ENCODE measurements at places on chromosomes 2 and 18.

DNA sequence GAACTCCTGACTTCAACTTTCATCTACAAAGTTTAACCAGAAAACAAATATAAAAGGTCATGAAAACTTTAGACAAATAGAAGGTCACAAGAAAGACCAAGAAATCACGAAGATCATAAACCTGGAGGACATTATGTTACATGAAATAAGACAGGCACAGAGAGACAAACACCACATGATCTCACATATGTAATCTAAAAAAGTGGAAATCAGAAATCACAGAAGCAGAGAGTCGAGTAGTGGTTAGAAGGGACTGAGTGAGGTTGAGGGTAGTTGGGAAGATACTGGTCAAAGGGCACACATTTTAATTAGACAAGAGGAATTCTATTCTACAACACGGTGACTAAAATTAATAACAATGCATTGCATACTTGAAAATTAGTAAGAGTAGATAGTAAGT is 1.4 kb downstream of the GCFC2 start:
- DNase-seq, result no peak

DNA sequence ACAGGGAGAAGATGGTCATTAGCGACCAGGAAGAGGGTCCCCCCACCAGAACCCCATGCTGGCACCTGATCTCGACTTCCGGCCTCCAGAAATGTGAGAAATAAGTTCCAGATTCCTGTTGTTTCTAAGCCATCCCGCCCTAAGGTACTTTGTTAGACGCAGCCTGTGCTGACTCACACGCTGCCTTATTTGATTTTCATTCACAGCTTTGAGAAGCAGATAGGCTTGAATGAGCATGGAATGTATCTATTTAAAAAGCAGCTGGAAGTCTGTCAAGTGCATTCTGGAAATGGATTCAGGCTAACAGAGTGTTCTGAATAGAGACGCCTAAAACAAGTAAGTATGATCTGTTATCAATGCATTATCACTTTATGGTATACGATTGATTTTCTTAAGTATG is 8.3 kb upstream of the IL1R2 start:
- DNase-seq, result no peak

DNA sequence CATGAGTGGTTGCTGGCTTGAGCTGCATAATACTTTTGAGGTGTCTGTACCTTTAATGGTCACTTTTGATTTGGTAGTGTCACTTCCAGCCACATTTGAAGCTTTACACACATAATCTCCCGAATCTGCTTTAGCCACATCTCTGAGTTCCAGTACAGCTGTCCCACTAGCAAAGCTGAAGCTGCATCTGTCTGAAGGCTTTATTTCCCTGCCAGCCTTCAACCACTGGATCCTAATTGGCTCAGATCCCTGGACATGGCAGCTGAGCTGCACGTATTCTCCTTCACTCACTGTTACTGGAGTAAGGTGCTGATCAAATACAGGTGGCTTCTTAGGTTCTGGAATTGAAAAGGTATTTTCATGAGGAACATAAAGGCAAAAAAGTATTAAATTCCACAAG is 99.7 kb downstream of the TTN start:
- DNase-seq, result no peak

DNA sequence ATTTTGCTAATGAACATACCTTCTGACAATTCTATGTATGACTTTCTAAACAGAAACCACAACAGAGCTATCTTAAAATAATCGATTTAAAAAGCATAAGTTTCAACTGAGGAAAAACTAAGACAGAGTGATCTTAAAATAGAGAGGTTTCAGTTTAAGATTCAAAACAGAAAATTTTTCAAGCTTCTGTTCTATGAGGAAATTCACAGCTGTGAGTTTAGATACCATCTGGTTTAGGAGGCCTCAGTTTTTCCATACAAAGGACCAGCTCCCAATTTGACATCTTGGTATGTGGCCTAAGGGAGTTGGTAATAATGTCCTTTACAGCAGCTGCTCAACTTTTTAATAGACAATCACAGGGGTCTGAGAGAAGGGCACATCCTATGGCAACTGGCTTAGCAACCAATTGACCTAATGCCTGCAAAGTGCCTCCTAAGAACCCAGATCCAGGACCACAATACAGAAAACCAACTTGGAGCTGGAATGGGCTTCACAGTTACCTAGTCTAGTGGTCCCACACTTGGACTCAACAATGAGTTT is 39.7 kb downstream of the MDH1 start:
- DNase-seq, result no peak

GRCh38 chr2:203535078-203535783 is at the start of gene RAPH1:
TSS of gene RAPH1 (minus strand) at chr2:203535301. CDS start at chr2:203495353, 39,948 bp downstream.
- DNase-seq, result peak; percentile 58

GRCh38 chr2:27096748-27097297 is 10.3 kb downstream of the KHK start:
- no peak for DNase-seq

DNA sequence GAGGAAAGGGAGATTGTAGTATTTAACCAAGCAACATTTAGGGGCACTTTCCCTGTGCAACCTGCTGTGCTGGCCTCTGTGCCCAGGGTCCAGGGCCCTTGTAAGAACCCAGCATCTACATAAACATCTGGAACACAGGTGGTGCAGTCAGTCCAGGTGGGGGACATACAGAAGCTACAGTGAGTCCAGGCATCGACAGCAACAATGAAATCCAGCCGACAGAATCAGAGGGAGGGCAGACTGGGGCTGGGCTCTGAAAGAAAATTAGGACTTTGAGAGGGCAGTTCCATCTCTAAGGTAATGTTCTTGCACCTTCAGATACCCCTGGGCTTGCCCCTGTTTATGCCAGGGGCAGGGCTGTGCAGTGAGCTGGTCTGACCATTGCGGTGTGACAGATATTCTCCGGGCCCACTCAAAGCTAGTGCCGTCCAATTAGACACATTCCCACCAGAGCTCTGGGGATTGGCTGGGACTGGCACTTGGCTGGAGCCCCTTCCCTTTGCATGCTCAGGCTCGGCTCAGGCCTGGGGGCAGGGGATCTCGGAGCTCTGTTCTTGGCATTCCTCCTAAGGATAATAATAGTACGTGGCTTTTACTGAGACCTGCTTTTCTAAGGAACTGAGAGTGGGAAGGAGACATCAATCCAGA is 5.4 kb downstream of the LBH start:
- DNase-seq, result no peak

DNA sequence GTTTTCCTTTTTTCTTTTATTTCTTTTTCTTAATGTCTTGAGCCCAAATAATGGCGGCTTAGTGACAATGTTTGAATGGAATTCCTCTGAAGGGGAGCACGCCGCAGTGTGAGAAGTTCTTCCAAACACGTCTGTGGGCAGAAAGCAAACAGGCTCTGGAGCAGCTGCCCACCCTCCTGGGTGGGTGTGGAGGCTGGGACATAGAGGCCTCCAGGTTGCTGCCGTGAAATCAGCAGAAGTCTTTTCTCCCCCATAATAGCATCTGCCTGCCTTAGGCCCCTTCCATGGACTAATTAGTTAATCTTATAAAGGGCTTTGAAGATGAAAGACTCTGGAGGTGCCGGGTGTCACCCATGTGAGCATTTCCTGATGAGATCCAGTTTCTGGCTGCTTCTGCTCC is 213.9 kb downstream of the SH3RF3 start:
- no peak for DNase-seq

GRCh38 chr2:32715391-32715841 is 87.6 kb downstream of the TTC27 start:
- DNase-seq, result no peak

GRCh38 chr2:69386360-69386759 is 667 bp downstream of the GFPT1 start:
- DNase-seq, result no peak

- DNase-seq, result no peak
Observed at GRCh38 chr2:30721668-30722647, 85.3 kb downstream of the CAPN13 start.

GRCh38 chr2:232892843-232893242 is 22.8 kb downstream of the SNORC start:
- no peak for DNase-seq

DNA sequence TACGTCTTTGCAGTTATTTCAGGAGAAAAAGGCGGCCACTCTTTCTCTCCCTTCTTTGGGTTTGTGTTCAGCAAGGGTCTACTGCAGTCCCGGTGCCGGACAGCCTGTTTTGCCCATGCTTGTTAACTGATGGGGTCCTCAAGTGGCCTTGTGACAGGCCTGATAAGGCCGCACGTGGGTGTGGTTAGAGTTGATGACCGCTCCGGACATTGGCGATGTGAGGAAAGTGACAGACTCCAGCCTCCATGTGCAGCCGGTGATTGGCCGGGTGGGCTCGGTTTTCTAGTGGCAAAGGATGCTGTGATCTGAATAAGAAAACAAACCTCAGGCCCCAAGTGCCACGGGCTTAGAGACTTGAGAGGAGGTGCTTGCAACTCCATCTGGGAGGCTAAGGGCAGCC is 15.6 kb downstream of the HPCAL1 start:
- no peak for DNase-seq
